Esophagus squamous epithelium (tissue), 5 donors: ENCODE measurements at places on chromosomes 11 and 22.

GRCh38 chr11:911031-911889 lies 650 bp upstream of the CHID1 start:
- DNase-seq = no peak

DNA sequence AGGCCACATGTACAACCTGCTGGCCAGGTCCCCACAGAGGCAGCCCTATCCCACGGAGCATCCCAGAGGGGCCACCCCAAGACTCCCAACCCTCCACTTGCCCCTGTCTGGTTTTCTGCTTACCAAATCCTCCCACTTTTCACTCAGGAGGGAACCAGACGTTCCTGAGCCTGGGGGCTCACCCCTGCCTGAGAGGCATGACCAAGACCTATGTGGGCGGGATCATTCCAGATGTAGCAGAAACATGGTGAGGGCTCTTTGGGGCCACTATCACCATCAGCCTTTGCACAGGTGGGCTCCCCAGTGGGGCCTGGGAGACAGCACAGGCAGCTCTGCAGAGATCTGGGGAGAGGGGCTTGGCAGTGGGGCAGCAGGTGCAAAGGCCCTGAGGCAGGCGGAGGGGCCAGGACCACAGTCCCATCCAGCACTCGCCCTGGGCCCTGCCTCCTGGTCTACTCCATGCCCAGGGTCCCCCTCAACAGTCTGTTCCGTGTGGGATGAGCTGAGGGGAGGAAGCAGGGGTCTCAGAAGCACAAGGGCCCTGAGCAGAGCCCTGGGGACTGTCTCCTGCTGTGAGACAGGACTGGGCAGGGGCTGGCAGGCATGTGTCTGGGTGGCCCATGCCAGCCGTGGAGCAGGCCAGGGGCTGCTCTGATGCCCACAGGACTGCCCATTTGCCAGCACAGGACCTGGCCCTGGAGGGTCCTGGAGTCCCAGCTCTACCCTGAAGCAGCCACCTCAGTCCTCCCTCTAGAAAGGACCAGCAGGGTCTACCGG lies 9.4 kb downstream of the PIM3 start:
- DNase-seq = no peak

GRCh38 chr11:122981388-122982264 lies at the start of gene BSX:
TSS of gene BSX (minus strand) at chr11:122981834. CDS start at chr11:122981671, 163 bp downstream.
- DNase-seq = no peak

- DNase-seq = no peak
Observed at GRCh38 chr11:6610591-6610990, 1.4 kb downstream of the TAF10 start.

GRCh38 chr11:15159085-15159484 lies 44.4 kb downstream of the INSC start:
- DNase-seq = no peak

DNA sequence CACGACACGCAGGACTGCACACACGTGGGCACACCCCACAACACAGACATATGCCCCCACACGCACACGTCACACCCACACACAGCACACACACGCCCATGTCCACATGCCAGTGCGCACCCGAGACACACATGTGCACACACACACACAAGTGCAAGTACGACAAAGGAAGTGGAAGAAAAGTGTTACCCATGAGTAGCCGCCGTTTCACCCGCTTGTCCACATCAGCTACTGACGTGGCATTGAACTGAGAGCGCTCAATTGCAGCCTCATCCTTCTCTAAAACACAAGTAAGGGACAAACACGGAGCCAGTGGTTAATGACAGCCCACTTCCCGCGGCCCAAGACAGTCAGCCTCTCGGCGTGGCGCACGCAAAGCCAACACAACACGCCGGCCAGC lies 68.4 kb upstream of the TTLL12 start:
- no peak for DNase-seq

- no peak for DNase-seq
Observed at GRCh38 chr11:127059286-127059685, 58.7 kb upstream of the KIRREL3 start.

DNA sequence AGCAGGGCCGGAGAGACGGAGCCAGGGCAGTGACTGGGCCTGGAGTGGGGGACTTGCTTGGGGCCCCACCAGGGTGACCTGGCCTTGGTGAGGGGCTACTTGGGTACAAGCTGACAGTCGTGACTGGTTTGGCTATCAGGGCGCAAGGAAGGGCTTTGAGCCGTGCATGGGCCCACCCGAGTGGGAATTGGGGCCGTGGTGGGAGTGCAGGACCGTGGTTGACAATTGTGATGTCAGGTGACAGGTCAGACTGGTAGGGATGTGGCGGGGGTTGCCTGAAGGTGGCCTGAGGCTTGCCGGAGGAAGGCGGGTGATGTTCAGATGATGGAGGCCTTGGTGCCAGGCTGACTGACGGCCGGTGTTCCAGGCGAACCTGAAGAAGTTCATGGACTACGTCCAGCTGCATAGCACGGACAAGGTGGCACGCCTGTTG lies 5.6 kb downstream of the SHANK3 start:
- DNase-seq = no peak

DNA sequence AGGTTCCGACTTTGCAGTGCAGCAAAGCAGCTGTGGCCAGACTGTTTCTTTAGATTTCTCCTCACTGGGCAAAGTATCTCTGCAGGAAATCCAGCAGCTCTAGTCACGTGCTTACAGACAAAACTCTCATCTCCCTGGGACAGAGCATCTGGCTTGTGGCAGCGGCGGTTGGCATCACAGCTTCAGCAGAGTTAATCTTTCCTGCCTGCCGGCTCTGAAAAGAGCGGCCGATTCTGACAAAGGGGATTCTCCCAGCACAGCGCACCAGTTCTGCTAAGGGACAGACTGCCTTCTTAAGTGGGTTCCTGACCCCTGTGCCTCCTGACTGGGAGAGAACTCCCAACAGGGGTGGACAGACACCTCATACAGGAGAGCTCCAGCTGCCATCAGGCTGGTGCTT lies 1357.3 kb upstream of the TENM4 start:
- DNase-seq = no peak

DNA sequence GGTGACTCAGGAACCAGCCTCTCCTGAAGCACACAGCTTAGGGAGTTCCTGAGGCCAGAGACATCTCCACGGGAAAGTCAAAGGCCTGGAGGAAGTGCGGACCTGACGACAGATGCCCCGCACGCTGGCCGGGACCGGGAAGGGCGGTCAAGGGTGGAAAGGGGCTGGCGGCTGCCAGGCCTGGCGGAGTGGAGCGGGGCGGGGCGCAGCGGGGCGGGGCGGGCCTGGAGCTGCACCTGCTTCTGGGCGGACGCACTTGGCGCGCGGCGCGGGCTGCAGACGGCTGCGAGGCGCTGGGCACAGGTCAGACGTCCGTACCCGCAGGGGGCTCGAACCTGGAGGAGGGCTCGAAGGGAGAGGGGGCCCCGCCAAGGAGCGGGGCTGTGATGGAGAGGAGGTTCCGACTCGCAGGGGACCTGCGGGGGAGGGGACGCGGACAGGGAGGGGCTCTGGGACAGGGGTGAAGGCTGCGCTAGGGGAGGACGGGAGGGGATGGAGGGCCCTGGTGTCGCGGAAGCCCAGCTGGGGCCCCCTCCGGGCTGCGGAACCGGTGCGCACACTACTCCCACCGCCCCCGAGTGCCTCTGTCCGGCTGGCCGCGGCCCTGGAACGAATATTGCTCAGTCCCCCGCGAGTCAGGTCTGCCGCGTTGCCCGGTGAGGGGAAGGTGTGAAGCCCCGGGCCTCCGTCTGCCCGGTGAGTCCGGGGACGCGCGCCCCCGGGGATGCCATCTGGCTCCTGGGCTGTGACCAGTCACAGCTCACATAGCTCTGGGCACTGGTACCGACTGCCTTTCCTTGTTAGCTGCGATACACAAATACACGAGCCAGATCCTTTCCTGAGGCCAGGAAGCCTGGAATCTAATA lies at the start of gene TMEM45B:
TSS of gene TMEM45B (plus strand) at position 253 of the 866 bp plus-strand sequence. CDS start 36,635 bp downstream, outside the sequence.
- DNase-seq = no peak

- DNase-seq = no peak
Observed at GRCh38 chr11:61771985-61772455, 19.6 kb downstream of the MYRF start.

DNA sequence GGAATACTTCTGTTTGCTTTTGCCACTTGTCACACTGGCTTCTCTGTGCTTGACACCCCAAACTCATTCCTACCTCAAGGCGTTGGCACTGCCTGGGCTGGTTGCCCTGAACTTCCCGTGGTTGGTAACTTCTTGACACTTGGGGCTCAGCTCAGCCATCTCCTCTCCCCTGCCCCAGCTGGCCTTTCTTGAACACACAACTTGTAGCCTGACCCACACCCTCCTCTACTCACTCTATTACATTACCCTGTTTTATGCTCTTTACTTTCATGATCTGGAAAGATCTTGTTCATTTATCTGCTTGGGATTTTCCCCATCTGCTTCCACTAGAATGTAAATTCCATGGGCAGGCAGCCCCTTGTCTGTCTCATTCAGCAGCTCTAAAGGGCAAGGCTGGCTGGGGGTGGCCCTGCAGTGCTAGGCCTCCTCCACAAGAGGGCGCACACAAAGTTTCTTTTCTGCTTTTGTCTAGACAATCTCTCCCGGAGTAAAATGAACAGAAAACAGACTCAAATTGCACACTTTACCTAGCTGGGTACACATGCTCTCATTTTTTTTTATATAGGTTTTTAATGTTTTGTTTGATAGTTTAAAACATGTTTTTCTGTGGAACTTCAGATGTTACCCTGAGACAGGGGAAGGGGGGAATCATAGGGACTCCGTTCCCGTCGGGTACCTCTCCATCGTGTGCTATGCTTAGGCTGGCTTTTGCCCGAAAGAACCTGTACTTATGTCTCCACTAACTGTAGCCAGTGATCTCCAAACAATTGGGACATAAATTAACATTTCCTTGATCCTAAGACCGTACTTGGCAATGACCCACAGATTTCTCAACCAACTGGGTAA lies 16.4 kb upstream of the MRGPRX2 start:
- no peak for DNase-seq

GRCh38 chr11:44589301-44589700 lies 23.8 kb downstream of the CD82 start:
- DNase-seq = no peak

DNA sequence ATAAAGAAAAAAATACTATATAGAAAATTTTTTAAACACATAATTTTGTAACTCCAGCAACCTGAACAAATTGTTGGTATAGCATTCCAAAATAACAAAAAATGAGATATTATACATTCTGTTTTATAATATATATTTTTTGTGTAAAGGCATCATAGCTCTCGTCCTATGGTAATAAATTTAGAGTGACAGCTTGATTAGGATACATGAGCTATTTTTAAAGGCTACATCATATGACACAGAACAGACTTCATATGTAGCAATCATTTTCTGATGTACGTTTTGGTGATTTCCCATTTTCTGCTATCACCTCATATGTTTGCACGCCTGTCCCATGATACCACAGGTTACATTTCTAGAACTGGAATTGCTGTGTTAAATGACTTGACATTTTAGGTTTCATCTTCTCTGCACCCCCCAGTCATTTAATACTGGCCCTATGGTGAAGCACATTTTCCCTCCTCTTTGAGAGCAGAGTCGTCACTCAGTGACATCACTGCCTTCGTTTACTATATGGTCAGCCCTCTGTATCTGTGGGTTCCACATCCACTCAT lies 19.5 kb downstream of the PC start:
- DNase-seq = no peak

- no peak for DNase-seq
Observed at GRCh38 chr11:70700871-70701270, 302.5 kb downstream of the CTTN start.

DNA sequence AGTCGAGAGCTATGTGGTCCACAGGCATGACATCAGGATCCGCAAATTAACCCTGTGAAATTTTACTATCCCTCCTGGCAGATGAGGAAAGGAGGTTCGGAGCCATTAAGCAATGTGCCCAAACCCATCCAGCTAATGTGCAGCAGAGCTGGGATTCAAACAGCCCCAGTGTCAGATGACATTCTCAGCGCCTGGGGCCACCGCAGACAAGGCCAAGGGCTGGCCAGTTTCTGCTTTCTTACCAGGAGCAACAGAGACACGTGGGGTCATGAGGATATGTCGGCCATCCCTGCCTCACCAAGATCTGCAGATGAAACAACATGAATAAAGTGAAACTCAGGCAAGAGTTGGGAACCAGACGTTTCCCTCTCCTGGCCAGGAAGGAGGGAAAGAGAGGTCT lies 110.2 kb downstream of the TENM4 start:
- no peak for DNase-seq

- no peak for DNase-seq
Observed at GRCh38 chr11:64765851-64766665, 6.3 kb upstream of the PYGM start.

DNA sequence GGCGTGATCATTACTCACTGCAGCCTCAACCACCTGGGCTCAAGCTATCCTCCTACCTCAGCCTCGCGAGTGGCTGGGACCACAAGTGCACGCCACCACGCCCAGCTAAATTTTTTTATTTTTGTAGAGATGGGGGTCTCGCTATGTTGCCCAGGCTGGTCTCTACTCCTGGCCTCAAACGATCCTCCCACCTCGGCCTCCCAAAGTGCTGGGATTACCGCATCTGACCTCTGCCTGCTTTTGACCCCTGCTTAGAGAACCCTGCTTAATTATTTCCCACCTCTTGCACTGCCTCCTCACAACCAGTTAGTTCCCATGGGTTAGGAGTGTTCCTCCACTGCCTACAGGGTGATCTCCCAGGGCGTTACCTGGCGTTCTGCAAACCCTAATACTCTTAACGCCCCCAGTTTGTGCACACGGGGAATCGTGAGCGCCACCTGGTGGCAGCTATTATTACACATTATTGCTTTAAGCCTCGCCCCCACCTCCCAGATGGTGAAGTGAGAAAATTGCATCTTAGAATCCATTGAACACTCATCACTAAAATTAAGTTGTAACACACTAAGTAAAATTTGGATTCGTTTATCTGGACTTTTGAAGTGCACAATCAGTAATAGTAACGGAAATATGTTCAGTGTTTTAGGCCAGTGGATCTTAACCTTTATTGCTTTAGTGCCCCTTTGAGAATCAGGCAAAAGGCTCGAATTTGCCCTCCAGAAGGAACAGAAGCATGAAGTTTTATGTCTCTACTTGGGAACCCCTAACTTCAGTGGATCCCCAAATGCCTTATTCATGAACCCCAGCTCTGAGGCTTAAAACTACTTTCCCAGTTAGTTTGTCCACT lies 61.4 kb upstream of the ASPHD2 start:
- DNase-seq = no peak

DNA sequence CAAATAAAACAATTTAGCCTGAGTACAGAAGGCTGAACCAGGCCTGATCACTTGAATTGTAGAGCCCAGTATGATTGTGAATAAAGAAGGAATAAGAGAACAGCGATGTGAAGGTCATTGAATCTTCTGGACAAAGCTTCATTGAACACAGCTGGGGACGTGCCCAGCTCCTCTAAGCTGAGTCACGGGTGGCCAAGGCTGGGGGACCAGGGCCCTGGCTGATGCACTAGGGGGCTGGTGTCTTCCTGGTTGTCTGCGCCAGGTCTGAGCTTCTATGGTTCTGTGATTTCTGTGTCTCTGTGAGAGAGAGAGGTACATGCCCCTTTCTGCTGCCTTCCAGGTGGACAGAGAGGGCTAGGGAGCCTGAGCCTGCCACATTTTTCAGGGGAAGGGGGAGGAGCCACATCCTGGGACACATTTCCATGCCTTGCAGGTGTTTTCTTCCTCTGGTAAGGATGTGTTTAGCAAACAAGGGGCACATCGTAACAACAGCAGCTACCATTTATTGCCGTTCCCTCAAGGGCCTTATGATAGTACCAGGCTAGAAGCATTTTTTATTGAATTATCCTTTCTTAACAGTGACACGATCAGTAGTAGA lies 135.7 kb downstream of the C11orf91 start:
- no peak for DNase-seq

GRCh38 chr11:83609191-83609590 lies 323.0 kb upstream of the CCDC90B start:
- no peak for DNase-seq

- DNase-seq = no peak
Observed at GRCh38 chr11:2651054-2651617, 48.7 kb downstream of the KCNQ1OT1 start.

- no peak for DNase-seq
Observed at GRCh38 chr11:95466416-95466815, 235.4 kb upstream of the SESN3 start.
